ENCODE measurements at places on chromosomes 4 and X.

DNA sequence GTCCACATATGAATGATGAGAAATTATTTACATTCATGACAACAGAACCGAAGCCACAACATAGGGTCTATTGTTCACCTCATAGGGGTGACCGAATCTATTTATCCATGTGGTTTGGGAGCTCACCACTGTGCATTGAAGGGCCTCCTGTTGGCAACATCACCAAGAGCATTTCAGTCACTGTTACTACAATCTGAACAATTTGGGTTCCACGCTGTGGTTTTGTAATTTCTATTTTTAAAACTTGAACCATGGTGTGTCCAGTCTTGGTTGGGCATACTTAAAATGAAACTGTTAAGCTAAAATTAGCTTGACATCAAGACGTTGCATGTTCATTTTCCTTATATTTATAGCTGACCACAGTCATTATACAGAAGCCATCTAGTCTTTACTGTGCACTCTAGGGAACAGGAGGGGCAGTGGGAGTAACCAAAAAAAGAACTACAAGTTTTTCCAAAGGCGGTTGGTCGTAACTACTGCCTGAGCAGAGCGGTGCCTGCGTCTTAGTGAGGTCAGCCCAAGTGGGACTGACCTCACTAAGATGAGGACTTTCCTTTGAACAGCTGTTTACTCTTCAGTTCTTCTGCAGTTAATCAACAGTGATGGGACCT lies 192.1 kb downstream of the SPRY1 start:
- no peak for DNase-seq

- DNase-seq, result no peak
Observed at GRCh38 chr4:48153791-48154550, 19.9 kb upstream of the TXK start.

GRCh38 chrX:43703211-43703791 lies 47.2 kb downstream of the MAOA start:
- DNase-seq, result no peak

GRCh38 chr4:147994076-147994475 lies 262.2 kb downstream of the ARHGAP10 start:
- DNase-seq, result no peak

DNA sequence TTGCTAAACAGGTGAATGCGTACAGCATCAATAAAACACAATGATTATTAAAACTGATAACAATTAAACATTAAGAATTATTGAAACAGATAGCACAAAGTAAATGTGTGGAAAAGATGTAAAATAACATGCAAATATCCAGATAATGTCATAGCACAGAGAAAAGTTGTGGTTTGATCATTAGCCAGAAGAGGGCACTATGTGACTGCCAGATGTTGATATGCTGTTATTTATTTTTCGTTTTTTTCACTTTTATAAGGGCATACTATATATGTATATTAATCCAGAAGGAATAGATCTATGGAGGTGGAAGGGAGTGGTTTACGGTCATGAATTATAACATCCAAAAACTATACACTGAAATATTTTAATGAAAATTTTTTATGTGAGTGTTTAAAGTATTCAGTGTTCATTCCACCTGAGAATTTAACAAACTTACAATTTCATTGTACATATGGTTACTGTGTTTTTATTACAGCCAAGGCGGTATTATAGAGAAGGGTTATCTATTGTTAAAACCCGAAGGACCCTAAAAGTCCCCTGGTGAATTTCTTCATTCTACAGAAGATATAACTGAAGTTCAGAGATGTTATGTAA lies 211.9 kb upstream of the UGT8 start:
- DNase-seq, result no peak

GRCh38 chrX:154384284-154384892 lies 5.3 kb downstream of the EMD start:
- DNase-seq, result no peak

GRCh38 chr4:55356991-55357461 lies 11.0 kb downstream of the SRD5A3 start:
- no peak for DNase-seq

- DNase-seq, result no peak
Observed at GRCh38 chr4:40587826-40588225, 41.8 kb downstream of the RBM47 start.

DNA sequence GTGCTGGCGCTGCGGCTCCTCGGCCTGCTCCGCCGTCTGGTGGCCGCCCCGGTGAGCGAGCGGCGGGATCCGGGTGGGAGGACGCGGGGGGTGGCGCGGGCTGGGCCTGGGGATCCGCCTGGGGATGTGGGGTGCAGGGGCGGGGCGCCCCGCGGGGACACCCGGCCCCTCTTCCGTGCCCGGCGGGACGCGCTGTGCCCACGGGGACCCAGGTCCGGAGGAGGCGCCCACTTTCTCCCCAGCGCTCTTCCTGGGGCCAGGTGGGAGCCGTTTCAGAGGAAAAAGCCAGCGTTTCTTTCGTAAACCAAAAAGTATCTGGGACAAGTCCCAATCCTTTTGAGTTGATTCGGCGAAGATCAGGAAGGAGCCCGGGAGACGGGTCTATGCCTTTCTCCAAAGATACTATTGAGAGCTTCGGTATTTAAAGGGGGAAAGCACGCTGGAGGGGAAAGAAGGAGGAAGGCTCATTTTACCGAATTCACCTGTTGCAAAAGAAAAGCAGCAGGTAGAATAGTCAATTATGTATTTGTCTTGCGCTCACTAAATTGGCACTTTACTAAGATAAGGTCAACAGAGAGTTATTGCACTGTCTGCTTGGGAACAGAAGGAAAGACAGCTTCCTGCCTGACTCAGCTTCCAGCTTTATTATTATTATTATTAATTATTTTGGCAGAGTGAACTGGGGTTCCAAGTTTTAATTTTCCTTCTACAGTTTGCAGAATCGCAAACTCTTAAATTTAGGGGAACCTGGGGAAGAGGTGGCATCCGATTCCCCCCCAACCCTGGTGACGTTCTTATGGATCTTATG lies 81.5 kb upstream of the CD99 start:
- DNase-seq, result no peak

- no peak for DNase-seq
Observed at GRCh38 chr4:40214038-40214437, 17.2 kb downstream of the RHOH start.

DNA sequence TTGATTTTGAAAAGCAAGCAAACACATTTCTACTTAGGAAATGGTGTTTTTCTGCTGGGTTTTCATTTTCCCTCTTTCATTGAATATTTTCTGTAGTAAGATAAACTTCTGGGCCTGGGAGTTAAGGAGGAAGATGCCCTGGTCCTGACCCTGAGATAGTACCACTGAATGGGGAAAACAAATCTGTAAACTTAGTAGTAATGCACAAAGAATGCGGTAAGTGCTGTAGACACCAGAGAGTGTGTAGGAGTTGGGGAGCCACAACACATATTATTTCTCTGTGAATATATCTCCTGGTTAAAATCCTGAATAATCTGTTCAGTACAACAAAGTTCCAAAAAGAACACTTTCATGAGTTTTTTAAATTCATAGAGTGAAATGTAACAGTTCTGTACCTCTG lies 178.3 kb downstream of the MAPK10 start:
- DNase-seq, result no peak

DNA sequence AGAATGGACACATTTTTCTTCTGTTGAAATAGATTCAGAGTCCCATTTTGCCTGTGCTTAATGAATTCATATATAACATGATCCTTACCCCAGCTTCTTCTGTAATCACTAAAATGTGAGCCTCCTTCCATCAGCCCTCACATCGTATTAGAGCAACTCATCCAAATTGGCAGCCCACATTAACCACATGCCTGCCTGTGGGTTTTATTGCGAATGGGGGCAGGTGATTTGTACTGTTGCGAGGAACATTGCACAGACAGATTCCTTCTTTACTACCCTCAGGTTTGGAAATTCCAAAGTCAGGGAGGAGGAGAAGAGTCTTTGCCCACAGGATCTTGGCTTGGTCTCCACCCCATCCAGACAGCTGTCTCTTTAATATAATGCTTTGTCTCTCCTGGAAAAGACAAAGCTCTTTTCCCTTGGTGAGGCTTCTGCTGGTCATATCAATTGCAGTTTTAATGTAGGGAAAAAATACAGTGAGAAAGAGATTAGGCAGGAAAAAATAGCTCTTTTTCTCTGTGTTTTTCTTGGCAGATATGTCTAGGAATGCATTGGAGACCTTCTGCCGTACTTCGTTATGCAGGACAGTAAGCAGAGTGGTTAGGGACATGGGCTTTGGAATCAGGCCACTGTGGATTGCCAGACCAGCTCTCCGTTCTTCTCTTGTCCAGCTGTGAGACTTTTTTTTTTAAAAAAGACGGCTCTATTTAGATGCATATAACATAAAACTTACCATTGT lies 371.2 kb downstream of the AFF2 start:
- DNase-seq, result no peak

- no peak for DNase-seq
Observed at GRCh38 chr4:116438417-116438816, 647.0 kb downstream of the TRAM1L1 start.

DNA sequence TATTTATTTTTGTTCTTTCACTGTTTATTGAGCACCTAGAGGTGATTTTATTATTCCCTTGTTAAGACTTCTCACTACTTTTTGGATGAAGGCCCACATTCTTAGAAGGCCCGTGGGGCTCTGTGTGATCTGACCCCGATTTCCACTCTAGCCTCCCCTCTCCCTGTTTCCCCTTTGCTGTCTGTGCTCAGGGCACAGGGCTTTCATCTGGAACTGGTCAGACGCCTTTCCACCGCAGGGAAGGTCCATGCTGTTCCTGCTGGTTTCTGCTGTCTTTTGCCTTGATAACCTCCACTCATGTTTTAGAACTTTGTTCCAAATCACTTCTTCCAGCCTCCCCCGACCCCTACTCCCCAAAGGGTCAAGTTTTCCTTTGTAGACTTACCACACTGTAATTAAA lies 31.3 kb upstream of the ANAPC4 start:
- no peak for DNase-seq

- no peak for DNase-seq
Observed at GRCh38 chr4:48962636-48963035, 23.4 kb upstream of the CWH43 start.

- no peak for DNase-seq
Observed at GRCh38 chr4:189974056-189974455, 33.4 kb downstream of the FRG1 start.

- DNase-seq, result no peak
Observed at GRCh38 chrX:154444755-154445246, 860 bp downstream of the FAM50A start.

DNA sequence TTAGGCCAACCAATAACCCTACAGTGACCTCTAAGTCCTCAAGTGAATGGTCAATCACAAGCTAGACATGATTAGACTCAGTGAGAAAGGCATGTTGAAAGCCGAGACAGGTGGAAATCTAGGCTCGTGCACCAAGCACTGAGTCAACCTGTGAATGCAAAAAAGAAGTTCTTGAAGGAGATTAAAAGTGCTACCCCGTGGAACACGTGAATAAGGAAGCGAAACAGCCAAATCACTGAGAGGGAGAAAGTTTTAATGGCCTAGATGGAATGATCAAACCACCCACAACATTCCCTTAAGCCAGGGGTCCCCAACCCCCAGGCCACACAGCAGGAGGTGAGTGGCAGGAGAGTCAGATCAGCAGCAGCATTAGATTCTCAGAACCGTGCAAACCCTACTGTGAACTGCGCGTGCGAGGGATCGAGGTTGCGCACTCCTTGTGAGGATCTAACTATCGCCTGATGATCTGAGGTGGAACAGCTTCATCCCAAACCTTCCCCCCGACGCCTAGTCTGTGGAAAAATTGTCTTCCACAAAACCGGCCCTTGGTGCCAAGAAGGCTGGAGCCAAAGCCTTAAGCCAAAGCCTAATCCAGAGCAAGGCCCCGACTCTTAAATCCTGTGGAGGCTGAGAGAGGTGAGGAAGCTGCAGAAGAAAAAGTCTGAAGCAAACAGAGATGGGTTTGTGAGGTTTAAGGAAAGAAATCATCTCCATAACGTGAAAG lies 19.5 kb upstream of the PDE6B start:
- DNase-seq, result no peak

DNA sequence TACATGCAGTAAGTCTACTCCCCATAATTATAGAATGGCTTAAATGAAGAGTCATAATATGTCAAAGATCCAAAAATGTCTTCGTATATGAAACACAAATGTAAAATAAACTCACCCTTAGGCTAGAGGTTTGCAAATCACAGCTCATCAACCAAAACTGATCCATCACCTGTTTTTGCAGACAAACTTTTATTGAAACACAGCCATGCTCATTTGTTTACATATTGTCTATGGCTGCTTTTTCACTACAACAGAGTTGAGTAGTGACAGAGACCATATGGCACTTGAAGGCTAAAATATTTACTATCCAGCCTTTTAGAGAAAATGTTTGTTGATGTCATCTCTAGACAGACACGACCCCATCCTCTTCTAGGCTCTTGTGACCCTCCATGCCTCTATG lies 64.5 kb upstream of the GEMIN8 start:
- DNase-seq, result no peak

- no peak for DNase-seq
Observed at GRCh38 chrX:139423186-139423585, 107.4 kb upstream of the F9 start.

DNA sequence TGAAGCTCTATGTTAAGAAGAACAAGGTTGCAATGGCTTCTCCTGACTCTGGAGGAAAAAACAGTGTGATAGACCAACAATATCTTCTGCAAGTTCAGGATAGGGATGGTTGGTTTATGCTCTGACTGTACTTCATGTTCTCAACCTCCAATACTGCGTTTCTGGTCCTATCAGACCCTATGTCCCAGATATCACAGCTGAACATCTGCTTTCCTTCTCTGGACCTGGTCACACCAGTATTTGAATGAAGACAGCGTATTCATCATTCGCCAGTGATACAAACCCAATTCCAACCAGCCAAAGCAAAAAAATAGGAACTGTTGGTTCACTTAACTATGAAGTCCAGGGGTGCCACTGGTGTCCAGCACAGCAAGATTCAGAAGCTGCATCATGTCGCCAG lies 124.5 kb upstream of the KLF3 start:
- DNase-seq, result no peak

GRCh38 chr4:52006887-52007286 lies 13.3 kb downstream of the LRRC66 start:
- DNase-seq, result no peak

DNA sequence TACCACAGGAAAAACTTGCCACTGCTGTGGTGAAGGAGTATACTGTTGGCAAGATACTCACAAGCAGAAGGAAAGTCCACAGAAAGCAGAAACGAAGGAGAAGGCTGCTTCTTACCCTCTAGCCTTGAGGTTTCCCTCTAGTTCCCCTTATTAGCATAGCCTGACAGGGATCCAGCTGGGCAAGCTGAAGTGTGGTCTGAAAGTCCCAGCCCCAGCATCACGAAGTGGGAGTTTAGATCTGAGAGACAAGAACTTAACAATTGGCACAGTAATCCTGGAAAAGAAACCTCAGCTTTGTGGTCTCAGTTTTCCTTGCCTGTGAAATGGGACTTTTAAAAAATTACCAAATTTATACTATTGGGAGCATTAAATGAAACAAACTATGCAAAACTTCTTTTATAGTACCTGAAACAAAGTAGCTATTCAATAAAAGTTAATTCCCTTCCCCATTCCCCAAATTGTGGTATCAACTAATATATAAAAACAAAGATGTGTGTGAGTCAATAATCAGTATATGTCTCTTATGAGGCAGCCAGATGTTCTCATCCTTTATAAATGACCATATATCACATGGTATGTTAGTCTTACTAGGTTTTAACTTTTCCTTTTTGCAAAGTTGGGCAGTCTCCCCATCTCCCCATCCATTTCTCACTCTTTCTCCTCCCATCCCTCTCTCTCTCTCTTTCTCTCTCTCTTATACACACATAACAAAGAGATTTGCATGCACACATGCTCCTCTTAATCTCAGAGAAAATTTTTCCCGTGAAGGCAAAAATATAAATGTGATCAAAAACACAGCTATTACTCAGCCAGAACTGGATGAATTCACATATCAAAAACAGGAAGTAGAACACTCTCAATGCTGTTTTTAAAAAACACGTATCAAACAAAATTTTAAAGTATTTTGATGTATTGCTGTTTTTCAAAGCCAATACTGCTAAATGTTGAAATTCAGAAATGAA lies 57.8 kb downstream of the SCFD2 start:
- DNase-seq, result no peak

All from stimulated activated CD8-positive, alpha-beta memory T cell treated with anti-CD3 and anti-CD28 coated beads, Interleukin-4, amount 100 ng/mL, for 4 hours (primary cell).